Keratinocyte (primary cell): ENCODE measurements at places on chromosomes 4 and X. TPM values are rescaled to one million over a fixed set of nuclear protein-coding genes. Genes with fewer than 3 reads are reported as not detected.
A peak's percentile ranks its signal among the peaks of the same experiment; 100 is the strongest.

DNA sequence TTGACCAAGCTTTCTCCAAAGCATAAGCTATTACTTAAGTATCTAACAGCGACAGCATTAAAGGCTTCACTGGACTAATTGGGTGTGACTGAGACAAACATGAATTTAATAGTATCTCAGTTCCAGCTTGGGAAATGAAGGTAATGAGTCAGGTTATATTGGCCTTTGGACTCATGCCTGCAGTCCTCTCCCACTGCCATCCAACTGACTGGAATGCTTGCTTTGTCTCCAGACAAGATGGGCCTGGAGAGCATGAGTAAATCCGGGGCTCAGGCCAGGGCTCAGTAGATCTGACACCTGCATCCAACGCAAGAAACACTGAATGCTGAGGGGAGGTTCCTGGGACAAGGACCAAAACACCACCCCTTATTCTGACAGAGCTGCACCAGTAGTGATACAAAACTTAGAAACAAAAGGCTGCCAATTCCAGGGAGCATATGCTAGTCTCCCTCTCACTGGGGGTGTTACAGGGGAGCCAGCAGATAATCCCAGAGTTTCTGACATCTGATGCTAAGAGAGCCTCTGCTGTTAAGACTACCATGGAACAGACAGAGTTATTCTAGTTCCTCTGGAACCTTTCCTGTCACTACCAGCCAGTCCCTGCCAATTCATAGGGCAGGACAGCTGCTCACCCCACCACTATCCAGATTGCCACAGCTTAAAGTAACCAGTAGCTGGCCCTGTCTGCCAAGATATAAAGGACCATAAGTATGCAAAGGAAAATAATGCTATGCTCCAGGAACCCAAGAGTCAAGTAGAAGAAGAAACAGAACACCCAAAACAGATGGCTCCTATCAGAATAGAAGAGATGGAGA, 293.8 kb downstream of the IQCM start:
- H3K27me3 ChIP-seq: no peaks in the 10 kb centered on the region
- no peaks in the 10 kb centered on the region for H3K36me3 ChIP-seq
- no peak overlapping the region for H3K4me3 ChIP-seq
- no peak overlapping the region for H3K27ac ChIP-seq

DNA sequence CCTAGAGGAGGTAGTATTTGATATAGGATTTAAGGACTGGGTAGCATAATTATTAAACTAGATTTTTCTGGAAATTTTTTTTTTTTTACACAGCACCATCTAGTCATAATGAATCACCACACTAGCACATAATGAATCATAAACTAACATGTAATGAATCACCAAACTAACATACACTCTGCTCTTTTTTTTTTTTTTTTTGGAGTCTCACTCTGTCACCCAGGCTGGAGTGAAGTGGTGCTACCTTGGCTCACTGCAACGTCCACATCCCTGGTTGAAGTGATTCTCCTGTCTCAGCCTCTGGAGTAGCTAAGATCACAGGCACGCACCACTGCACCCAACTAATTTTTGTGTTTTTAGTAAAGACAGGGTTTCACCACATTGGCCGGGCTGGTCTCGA, 92.5 kb downstream of the FAM13A start:
- no peaks in the 10 kb centered on the region for H3K36me3 ChIP-seq
- H3K27ac ChIP-seq: peak overlapping the region; percentile 80
- no peak for DNase-seq
- H3K4me3 ChIP-seq: no peak overlapping the region
- peaks cover 14% of the 10 kb centered on the region for H3K4me1 ChIP-seq

DNA sequence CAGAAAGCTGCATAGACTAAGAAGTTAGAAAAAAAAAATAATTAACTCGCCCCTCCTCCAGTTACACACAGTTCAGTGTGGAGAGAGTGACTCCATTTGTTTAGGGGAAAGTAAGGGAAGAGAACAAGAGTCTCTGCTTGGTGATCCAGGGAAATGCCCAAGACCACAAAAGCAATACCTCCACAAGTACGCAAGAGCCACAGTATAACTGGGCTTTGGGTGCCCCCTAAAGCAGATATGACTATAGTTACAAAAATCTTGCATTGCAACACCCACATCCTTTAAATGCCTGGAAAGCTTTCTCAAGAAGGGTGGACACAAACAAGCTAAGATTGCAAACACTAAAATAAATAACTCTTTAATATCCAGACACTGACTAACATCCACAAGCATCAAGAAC, 164.2 kb upstream of the NRK start:
- no peak for DNase-seq
- H3K4me1 ChIP-seq: no peaks in the 10 kb centered on the region
- H3K27ac ChIP-seq: no peak overlapping the region
- H3K36me3 ChIP-seq: no peaks in the 10 kb centered on the region

GRCh38 chrX:14010566-14010965, 19.1 kb downstream of the GEMIN8 start:
- DNase-seq: no peak
- H3K27ac ChIP-seq: peak overlapping the region; percentile 62
- H3K36me3 ChIP-seq: peaks cover 2% of the 10 kb centered on the region
- no peaks in the 10 kb centered on the region for H3K27me3 ChIP-seq
- H3K4me3 ChIP-seq: no peak overlapping the region

TEX13D gene
- not detected in 3 replicates for polyA plus RNA-seq

- H3K27ac ChIP-seq: peak overlapping the region; percentile 64
- DNase-seq: no peak
- H3K4me1 ChIP-seq: peaks cover 28% of the 10 kb centered on the region
- no peak overlapping the region for H3K4me3 ChIP-seq
- H3K27me3 ChIP-seq: no peaks in the 10 kb centered on the region
Observed at GRCh38 chrX:55007656-55008055, 7.5 kb downstream of the APEX2 start.

VCX gene
- not detected in 3 replicates for polyA plus RNA-seq

DNA sequence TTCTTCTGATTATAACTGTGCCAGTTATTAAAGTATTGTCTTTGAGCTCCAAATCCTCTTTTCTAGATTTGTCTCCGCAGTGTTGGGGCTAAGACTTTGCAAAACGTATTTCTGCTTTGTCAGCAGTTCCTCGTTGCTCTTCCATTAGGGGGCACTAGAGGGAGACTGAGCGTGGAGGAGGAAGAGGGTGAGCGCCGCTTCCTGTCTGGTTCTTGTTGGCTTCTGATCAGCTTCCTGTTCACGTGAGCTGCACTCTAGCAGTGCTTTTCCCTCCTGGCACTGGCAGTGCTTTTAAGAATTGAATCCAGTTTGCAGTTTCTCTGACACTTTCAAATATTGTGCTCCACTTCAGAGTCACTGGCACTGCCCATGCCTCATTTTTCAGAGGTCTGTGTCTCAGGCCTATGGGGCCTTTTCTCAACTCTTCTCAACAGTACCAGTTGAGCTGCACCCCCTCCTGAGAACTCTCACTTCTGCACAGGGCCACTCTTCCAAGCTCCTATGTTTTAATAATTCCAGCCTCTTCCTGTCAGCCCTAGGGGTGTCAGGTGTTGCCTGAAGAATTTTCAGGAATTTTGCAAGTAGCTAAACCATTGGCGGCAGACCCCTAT, 54.4 kb upstream of the LCORL start:
- H3K36me3 ChIP-seq: no peaks in the 10 kb centered on the region
- H3K27ac ChIP-seq: no peak overlapping the region
- no peaks in the 10 kb centered on the region for H3K4me1 ChIP-seq
- no peak overlapping the region for H3K4me3 ChIP-seq
- H3K27me3 ChIP-seq: no peaks in the 10 kb centered on the region
- no peak for DNase-seq

GRCh38 chr4:38049545-38050170, 89.5 kb downstream of the PTTG2 start:
- H3K27ac ChIP-seq: no peak overlapping the region
- no peaks in the 10 kb centered on the region for H3K27me3 ChIP-seq
- DNase-seq: no peak
- H3K36me3 ChIP-seq: peaks cover 2% of the 10 kb centered on the region
- H3K4me3 ChIP-seq: no peak overlapping the region

KIT gene
- polyA plus RNA-seq: 0.01 to 0.03 TPM (median 0.01 TPM) in 3 replicates

DNA sequence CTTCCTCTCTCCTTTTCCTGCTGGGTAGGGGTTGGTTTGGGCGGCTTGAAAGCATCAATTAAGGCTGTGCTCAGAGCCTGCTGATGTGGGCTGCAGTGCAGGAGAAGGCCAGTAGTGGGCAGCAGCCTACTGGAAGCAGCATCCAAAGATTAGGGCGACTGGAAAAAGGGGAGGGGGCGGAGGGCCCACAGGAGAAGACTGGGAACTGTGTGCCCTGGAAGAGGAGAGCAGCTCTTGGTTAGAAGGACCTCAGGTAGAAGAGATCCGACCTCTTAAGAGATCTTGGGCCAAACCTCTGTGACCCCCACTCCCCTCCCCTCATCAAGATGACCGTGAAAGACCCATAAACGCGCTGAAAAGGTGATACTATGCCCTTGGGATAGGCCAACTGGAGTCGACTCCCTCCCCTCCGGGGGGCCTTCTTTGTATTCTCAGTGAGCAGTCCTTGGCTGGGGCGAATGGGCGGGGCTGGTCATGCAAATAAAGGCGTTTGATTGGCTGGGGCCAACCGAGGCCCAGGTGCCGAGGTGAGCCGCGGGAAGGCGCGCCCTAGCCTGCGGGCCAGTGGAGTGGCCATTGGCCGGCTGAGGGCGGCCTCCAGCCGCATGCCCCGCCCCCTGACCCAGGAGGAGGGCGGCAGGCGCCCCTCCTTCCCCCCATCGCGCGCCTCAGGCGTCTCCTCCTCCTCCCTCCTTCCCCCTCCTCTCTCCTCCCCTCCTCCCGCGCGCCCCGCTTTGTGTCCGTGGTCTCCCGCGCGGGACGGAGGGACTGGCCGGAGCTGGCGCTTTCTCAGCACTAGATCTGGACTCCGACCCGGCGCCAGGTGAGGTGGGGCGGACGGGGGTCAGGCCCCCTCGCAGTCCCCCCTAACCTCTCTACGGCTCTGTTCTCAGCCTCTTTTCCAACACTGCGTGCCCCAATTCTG, 10.1 kb downstream of the DLG3 start:
- DNase-seq: peak; percentile 32
- H3K27ac ChIP-seq: no peak overlapping the region
- H3K27me3 ChIP-seq: no peaks in the 10 kb centered on the region
- no peaks in the 10 kb centered on the region for H3K36me3 ChIP-seq

PPP2R3B gene
- 5.5 to 7.5 TPM (median 6.6 TPM) in 3 replicates for polyA plus RNA-seq

DNA sequence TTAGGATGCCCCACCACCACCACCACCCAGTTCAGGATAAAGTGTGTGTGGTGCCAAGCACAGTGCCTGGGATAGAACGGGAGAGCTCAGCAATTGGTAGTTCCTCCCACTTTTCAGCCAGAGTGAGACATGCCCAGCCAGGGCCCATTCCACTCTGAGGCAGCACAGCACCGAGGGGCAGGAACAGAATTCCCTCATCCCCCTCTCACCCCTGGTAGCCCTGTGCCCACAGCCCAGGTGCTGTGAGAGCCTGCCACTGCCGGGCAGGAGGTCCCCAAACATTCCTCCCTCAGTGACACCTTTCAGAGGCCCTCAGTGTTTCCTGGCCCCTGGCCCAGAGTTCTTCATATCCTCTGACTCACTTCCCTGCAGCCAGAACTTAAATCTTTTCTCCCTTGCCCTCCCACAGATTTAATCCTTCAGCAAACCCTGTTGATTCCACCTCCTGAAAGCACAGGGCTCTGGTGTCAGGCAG, 8.1 kb downstream of the RIPPLY1 start:
- H3K4me3 ChIP-seq: no peak overlapping the region

SCOC gene
- 47.2 to 92.1 TPM (median 49.9 TPM) in 3 replicates for polyA plus RNA-seq

SLC26A1 gene
- polyA plus RNA-seq: not detected in 3 replicates

DNA sequence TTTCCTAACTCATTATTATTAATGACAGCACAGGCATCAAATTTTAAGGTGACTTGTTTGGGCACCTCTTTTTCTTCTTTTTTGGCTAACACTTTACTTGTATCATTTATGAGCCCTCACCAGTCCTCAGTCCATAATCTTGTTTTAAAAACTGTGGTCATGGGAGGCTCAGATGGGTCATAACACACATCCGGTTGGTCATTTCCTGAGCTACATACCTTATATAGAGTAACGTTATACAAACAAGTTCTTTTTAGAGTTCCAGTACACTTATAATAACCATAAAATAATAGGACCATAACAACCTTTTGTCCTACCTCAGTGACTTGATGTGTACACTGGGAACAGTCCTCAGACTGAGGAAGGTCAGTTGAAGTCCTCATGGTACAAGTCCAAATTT, 21.1 kb upstream of the PLS3 start:
- no peak overlapping the region for H3K27ac ChIP-seq
- H3K36me3 ChIP-seq: no peaks in the 10 kb centered on the region
- no peak for DNase-seq
- no peak overlapping the region for H3K4me3 ChIP-seq
